T-helper 2 cell treated with Interferon-gamma antibody and Interleukin-4, amounts not matched to agents 5 μg/mL and 100 μg/mL, for 36 hours (primary cell): ENCODE measurements at places on chromosomes 11 and 22.

- no peak for DNase-seq
Measured at GRCh38 chr11:81470446-81470845, 1263.2 kb downstream of the FAM181B start.

- DNase-seq: no peak
Measured at GRCh38 chr11:77057938-77058474, 8.8 kb upstream of the CAPN5 start.

- no peak for DNase-seq
Measured at GRCh38 chr11:764322-765024, 12.8 kb downstream of the GATD1 start.

- DNase-seq: no peak
Measured at GRCh38 chr22:23815541-23816155, 23.2 kb downstream of the DERL3 start.

- no peak for DNase-seq
Measured at GRCh38 chr11:71144736-71145135, 107.6 kb downstream of the SHANK2 start.
